Lower leg skin (tissue), 4 donors: ENCODE measurements at places on chromosomes 12 and 14.

DNA sequence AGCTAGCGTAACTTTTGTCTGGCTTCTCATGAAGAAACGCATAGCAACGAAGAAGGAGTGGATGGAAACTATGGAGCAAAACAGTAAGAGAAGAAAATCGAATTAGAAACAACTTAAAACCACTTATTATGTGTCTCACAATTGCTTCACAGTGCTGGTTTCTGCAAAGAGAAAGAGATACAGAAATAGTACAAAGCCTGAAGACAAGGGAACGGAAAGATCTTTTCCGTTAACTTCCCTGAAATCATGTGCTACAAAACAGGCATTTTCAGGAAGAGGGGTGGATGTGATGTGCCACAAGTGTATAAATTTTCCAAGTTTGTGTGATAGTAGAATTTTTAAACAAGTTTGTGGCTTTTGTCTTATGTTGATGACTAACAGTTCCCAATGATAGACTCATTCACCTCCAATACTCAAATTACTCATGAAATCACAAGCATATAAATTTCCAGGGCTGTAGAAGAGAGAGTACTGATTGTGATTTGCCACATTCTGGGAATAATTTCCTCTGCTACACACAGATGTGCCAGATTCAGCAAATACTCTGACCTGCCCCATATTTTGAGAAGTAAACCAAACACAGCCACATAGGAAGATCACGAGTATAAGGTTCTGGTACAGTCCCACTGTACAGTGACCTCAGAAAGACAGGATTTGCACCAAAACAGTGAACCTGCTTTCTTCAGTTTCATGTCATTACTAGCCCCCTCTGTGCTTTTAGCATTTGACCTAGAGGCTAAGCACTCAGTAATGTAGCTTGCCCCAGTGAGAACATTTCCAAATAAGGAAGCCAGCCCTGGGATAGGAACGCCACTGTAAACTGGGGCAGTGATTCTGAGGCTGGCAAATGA, 41.4 kb upstream of the PPFIA2 start:
- DNase-seq = no peak

DNA sequence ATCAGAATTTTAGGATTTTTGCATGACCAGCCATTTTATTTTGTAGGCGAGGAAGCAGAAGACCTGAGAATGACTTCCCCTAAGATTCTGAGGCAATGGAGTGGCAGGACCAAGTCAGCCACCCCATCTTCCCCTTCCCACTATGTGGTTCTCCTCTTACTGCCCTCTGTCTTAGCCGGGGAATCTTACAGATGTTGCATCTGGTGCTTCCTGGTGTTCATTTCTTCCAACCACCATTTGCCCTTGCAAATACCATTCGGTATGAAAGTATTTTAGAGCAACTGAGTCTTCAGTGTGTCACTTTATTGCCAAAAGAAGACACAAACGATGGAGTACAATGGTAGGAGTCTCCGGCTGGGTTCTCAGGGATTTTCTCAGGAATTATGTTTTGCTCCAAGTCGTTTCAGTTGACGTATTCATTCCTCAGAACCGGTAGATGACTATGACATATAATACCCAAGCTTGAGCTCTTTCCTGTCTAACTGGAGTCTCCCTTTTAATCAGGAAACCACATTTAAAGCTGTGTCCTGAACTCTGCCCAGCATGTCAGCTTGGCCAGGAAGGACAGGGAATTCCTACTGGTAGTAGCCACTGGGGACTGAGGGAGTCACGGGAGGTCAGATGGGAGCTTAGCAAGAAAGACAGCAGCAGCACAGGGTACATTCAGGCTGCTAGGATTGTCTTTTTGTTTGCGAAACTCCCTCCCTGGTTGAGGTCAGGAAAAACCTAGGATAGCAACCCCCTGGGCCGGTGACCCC, 87.0 kb downstream of the SAMD4A start:
- DNase-seq = peak; percentile 63

DNA sequence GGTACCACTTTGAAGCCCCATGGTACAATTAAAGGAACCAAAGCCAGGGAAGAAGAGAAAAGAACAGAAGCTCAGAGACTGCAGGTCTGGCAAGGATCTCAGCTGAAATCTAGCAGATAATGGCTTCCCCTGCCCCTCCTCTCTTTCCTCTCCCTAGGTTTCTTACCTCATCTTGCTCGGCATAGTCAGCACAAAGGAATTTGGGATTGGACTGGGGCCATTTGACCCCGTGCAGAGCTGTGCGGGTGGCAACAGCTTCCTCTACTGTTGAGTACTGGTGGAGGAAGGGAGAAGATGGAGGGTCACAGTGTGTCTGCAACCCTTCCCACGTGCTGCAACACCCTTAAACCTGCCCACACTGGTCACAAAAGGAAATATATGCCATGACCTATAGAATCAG, 4.7 kb upstream of the CDH24 start:
- DNase-seq = peak; percentile 92

GRCh38 chr14:32940711-32941667, 2.3 kb downstream of the NPAS3 start:
- no peak for DNase-seq

DNA sequence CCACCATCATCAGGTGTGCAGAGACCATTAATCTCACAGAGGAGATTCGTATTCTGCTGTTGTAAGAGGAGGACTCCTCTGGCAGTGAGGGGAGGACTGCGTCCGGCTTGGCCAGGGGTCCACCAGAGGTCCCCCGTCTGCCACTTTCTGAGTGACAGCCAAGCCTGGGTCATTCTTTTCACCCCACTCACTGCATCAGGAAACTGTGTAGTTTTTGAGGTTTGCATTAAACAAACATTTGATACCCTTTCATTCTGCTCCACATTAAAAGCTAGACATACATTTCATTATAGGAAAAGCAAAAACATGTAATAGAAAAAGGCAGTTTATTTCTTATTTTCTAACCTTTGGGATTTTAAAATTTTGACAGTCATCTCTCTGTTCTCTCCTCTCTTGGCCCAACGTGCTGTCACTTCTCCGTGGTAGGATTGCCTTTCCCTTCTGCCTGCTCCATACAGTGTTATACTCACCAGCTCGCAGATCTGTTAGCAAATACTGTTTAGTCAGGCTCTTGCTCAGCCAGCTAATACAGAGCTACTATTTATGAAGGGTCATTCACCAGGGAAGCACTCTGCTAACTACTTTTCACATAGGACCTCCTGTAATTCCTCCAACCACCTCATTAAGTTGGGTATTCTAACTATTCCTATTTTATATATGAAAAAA, 99.3 kb downstream of the PELI2 start:
- DNase-seq = no peak
